ENCODE measurements at places on chromosomes 1 and 21.

GRCh38 chr1:237444120-237444790 lies 402.3 kb downstream of the RYR2 start:
- DNase-seq, result no peak

DNA sequence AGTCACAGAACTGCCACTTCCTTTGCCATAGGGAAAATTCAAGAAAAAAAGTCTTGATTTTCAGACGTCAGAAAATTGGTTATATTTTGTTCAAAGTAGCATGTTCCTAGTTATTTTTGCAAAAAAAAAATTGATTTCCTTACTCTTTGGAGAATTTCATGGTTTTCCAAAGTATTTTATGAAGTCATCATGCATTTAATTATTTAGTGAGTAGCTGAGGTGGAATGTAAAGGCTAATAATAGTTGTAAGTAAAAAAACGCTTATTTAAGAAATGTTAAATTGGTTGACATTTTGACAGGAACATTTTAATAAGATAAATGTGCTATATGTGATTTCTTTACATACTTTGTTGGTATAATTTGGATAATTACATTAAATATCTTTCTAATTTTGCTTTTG lies 20.8 kb downstream of the TSEN15 start:
- DNase-seq, result no peak

GRCh38 chr1:228958121-228958520 lies 222.8 kb downstream of the RHOU start:
- DNase-seq, result no peak

DNA sequence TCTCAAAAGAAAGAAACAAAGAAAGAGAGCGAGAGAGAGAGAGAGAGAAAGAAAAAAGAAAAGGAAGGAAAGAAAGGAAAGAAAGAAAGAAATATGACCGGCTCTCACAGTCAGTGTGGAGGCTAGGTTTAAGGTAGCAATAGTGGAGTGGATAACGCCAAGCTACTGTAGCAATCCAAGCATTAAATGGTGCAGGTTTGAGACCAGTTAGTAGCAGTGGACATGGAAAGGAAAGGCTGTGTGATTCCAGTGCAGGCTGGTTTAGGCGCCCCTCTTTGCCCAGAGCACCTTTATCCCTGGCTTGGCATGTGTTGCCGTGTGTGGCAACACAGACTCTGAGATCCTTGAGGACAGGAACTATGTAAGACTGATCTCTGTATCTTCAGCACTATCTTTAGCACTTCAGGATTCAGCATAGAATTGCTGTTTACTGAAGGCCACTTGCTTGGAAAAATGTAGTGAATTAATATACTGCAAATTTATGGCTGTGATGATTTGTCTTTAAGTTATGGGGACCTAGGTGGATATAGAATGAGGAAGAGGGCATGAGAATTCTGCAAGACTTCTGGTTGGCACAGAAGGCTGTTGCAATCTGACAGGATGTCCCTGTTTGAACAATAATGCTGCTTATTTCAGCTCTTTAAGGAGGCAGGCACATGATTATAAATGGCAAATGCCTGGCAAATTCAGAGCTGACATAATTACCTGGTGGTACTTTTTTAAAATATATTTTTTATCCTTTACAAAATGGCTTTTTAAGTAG lies 10.8 kb upstream of the OSBPL9 start:
- no peak for DNase-seq

DNA sequence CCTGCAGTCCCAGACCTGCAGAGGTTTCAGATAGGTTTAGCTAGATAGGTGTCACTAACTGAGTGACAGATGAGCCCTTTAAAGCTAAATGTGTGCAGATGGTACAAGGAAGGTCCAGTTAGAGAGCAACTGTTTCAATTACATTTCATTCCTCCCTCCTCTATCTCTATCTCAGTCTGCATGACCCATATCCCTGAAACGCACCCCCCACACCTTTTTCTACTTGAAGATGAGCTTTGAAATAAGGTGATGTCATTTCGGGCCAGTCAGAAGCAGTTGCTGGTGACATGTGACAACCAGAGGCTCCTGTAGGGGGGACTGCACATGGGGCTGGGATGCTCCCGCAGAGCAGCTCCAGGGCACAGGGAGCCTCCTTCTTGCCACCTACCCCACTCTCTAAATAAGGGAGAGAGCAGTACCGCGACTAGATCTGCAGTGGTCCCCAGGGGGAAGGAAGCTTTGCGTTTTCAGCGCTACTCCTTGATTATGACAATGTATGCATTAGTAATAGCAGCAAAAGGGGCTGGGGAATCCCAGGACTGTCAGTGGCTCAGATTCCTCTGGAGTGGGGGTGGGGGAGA lies 4.3 kb downstream of the ATP8B2 start:
- DNase-seq, result no peak

GRCh38 chr1:205772607-205773032 lies 2.7 kb downstream of the RAB29 start:
- DNase-seq, result peak; percentile 49

GRCh38 chr1:54624466-54625464 lies 1.4 kb upstream of the FAM151A start:
- no peak for DNase-seq

DNA sequence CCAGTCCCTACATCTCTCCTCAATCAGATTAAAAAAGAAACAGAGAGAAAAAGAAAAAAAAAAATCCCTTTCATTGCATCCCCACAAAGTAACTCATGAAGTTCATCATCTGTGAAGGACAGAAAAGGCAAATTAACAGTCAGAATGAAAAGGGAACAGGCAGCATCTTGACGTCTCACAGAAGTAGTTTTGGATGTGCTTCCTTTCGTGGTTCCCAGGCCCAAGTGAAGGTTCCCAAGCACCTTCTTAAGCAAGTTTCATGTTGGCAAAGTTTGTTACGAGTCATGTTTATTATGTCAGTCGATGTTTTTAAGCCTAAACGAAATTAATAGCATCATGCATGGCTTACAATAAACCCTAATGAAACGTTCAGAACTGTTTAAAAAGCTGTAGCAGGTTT lies 475.2 kb downstream of the SETD4 start:
- DNase-seq, result no peak

- DNase-seq, result no peak
Measured at GRCh38 chr1:41490911-41491310, 6.4 kb upstream of the EDN2 start.

- no peak for DNase-seq
Measured at GRCh38 chr1:54813485-54814125, 12.5 kb upstream of the TTC22 start.

GRCh38 chr1:199843861-199844260 lies 183.6 kb upstream of the NR5A2 start:
- no peak for DNase-seq

GRCh38 chr1:235460770-235461169 lies 43.5 kb downstream of the B3GALNT2 start:
- DNase-seq, result no peak

DNA sequence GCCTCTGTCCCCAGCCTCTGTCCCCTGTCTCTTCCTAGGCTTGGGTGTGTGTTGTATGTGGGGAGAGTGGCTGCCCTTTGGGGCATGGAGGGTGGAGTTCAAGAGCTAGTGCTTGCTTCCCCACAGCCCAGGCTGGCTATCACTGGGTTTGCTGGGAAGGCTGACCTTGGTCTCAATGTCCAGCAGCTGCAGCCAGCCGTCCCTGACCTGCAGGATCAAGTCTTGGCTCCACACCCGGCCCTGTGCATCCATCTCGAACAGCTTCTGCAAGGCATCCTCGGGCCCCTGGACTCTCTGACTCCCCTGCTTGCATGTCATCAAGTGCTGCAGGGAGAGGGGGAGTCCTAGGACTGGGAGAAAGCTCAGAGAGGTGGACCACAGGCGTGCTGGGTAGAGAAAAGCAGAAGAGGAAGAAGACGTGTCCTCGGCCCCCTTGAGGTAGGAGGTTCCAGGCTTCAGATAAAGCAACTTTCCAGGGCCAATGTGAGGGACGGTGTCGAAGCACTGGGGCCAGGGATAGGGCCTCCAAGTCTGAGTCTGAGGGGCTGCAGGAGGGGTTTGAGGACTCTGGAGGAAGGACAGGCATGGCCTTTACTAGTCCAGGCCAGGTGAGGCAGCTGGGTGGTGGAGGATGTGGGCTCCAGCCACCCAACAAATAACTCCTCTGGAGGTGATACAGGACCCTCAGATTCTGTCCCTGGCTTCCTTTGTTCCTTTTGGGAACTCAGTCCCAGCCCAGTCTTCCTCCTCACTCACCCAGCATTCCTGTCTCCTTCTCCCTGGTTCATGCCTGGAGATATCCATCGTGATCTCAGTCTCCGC lies 4.0 kb downstream of the EPS8L3 start:
- no peak for DNase-seq

DNA sequence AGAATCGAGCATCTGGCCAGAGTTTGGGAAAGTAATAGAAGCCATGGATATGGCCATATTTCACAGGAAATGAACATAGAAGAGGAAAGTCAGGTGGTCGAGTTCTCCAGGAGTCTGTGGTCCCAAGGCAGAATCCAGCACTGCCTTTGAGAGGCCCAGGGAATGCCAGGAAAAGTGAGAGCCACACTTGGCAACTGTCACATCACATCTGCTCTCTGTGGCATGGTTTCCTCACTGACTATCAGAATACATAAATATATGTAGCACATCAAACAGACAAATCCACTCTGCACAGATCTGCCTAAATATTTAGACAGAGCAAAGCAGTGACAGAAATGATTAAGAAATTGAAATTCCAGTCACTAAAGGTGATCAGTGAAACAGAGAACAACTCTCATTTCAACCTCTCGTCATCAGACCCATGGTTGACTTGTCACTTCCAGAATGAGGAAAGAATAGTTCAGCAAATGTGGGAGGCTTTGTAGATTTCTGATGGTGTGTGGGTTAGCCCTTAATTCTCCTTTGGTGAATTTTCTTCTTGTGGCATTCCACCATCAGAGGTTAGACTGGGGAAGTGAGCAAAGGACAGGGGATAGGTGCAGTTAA lies 58.8 kb upstream of the MAN1A2 start:
- no peak for DNase-seq

DNA sequence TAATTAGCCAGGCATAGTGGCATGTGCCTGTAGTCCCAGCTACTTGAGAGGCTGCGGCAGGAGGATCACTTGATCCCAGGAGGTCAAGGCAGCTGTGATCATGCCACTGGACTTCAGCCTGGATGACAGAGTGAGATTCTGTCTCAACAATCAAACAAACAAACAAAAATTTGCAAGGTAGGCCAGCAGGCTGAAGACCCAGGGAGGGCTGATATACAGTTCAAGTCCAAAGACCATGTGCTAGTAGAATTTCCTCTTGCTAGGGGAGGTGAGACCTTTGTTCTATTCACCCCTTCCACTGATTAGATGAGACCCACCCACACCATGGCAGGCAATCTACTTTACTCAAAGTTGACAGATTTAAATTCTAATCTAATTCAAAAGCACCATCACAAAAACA lies 31.2 kb upstream of the CNN3 start:
- DNase-seq, result no peak

GRCh38 chr1:172929006-172929405 lies 121.7 kb downstream of the TNFSF18 start:
- no peak for DNase-seq

DNA sequence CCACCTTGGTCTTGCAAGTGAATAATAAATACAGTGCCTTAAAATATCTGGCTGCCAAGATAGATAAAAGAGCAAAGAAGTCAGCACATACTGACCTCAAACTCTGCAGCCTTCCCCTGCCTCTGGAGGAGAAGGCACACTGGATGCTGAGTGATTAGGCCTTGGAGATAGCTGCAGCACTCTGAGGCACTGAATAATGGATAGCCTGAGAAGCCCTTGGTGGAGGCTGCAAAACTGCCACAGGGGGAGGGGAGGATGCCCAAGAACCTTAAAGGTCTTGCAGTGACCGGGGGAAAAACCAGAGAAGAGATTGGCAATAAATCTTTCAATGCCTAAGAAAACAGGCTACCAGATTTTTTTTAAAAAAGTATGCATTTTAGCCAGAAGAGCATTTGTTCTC lies 167.4 kb upstream of the PRMT6 start:
- DNase-seq, result no peak

DNA sequence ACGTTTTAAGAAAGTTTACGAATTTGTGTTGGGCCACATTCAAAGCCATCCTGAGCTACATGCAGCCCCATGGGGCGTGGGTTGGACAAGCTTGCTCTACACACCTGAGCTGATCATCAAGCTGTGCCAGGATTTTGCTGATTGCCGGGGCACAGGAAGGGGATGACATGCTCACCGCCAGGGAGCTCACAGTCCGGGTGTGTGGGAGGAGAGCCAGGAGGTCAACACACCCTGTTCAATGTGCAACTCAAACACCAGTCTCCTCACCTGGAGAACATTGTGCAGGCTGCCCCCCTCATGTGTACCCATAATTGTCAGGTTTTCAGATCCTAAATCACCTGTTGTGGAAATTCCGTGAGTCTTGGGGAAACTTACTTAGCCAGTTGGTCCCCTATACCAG lies 969 bp downstream of the CYP4A11 start:
- DNase-seq, result no peak

DNA sequence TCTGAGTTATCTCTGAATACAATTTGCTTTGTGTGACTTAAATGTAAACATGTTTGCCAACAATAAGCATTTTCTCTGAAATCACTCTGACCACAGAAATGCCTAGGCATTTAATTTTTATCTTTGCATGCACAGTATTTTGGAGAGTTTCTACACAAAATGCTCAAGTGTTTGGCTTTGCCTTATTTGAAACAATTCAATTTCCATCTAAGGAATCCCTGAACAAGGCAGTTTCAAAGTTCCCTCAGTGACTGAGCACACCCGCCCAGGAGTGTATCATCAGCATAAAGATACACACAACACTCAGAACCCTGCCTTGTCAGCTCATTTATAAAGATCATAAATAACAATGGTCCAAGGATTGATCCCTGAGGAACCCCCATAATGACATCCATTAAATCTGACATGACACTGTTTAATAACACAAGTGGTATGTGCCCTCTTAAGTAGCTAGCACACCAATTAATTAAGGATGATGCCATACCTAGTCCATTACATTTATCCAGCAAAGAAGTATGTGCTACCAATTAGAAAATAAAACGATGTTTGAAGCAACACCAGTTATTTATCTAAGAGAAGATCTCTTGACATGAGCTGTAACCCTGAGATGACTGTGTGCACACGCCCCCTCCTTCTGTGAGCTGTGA lies 585.8 kb downstream of the ADGRL2 start:
- DNase-seq, result no peak

DNA sequence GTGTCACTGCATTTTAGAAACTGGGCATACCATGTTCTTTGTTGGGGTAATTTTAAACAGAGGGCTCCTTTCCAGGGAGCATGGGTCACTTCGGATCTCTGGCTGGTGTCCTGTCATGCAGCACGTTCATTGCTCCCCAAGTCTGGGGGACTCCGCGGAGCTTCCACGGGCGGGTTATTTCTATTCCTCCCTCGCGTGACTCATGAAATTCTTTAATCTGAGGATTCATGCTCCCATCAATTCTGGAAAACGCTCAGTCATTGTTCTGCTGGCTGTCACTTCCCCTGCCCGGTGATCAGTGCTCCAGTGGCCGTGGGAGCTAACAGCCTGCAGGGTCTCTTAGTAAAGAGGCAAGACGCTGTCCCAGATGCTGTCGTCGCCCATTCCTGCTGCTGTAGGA lies 28.1 kb downstream of the CFAP74 start:
- no peak for DNase-seq

GRCh38 chr1:100461222-100461621 lies 76.7 kb upstream of the GPR88 start:
- no peak for DNase-seq

- no peak for DNase-seq
Measured at GRCh38 chr1:183476081-183476480, 3.8 kb downstream of the SMG7 start.
